ENCODE measurements at places on chromosomes 1 and 21. TPM values are rescaled to one million over a fixed set of nuclear protein-coding genes. Genes with fewer than 3 reads are reported as not detected.

NBPF20 gene
- total RNA-seq, result 1.7 TPM

DNA sequence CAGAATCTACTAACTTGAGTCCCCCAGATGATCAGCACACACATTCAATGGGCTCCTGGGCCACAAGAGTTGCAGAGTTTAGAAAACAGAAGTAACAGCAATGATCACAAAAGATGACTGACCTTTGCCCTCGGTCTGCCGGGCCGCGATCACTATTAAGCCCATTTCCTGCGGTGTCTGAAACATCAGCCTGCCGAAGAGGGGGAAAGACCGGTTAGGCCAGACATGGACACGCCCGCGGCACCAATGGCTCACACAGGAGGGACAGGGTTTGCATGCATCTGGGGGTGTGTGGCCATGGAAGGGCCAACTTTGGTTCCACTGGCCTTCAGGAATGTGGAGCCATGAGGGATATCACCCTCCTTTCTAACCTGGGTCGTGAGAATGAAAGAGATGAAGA, 68.2 kb downstream of the SIM2 start:
- H3K27ac ChIP-seq, result no peak overlapping the region
- H3K36me3 ChIP-seq, result no peaks in the 10 kb centered on the region
- DNase-seq, result no peak
- no peaks in the 10 kb centered on the region for H3K4me1 ChIP-seq

DNA sequence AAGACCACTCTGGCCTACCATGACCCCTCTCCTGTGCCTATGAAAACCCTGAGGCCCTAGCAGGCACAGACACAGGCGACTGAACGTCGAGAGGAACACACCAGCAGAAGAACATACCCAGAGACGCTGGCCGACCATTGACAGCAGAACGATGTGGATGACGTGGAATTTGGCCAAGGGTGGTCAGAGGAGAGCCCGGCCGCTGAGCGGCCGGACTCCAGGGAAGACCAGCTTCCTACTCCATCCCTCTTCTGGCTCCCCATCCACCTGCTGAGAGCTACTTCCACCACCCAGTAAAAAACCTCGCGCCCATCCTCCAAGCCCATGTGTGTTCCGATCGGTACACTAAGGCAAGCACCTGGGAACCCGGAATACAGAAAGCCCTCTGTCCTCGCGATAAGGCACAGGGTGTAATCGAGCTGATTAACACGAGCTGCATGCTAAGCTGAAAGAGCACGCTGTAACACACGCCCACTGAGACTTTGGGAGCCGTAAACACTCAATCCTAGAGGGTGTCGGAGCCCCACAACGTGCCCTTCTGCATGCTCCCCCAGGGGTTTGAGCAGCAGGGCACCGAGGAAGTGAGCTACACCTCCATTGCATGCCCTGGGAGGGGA, 150.3 kb downstream of the CENPF start:
- no peak overlapping the region for H3K4me3 ChIP-seq
- H3K27me3 ChIP-seq, result no peaks in the 10 kb centered on the region
- no peaks in the 10 kb centered on the region for H3K4me1 ChIP-seq
- no peaks in the 10 kb centered on the region for H3K36me3 ChIP-seq

- no peaks in the 10 kb centered on the region for H3K36me3 ChIP-seq
- H3K27ac ChIP-seq, result no peak overlapping the region
- H3K27me3 ChIP-seq, result no peaks in the 10 kb centered on the region
- no peak for DNase-seq
Measured at GRCh38 chr1:176696109-176696508, 233.1 kb downstream of the PAPPA2 start.

DNA sequence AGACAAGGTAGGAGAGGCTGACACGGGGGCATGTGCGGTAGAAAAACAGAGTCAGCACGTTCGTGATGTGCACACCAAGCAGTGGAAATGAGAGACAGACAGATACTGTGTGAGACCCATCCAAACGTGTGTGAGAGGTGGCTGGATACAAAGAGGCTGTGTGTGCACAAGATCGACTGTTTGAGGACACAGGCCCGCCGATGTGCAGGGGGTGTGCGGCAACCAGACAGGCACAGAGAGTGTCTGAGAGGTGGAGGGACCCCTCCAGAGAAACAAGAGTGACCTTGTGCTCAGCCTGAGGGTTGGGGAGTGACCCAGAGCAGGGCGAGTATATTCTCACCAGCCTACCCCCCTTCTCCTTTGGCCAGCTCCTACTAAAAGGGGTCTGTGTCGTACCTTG, 97.8 kb upstream of the IPO9 start:
- H3K4me1 ChIP-seq, result peaks cover 20% of the 10 kb centered on the region
- H3K36me3 ChIP-seq, result no peaks in the 10 kb centered on the region
- no peak for DNase-seq
- H3K27me3 ChIP-seq, result no peaks in the 10 kb centered on the region
- H3K27ac ChIP-seq, result no peak overlapping the region

HSPA6 gene
- 0.98 TPM for total RNA-seq

KANK4 gene
- 1.2 TPM for total RNA-seq

DNA sequence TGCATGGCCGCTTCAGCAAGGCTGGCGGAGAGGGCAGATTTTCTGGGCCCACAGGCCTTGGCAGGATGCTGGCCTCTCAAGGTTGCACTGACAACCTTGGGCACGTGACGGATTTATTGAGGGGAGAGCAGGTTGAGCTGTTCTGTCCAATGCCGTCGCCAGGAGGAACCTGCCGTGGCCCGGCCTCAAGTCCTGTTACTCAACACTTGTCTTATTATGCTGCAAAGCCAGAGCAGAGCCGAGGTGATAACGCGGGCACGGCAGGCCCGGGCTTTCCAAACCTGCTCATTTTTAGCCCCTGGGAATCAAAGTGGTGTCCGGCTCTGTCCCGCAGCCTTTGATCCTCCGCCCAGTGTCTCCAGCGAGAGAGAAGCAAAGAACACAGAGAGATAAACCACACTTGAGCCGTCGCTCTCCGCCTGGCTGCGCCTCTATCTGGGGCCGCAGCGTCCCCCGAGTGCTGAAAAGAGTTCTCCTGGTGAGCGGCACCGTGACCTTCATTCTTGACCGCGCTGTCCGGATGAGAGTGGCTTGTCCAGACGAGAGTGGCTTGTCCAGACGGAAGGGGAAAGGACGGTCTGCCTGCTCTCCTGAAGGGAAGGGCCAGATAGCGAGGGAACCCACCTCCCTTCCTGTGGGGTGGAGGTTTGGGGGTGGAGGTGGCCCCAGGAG, 162.3 kb upstream of the ARHGEF16 start:
- H3K27me3 ChIP-seq, result peaks cover 4% of the 10 kb centered on the region
- H3K4me1 ChIP-seq, result no peaks in the 10 kb centered on the region
- H3K4me3 ChIP-seq, result no peak overlapping the region
- no peak overlapping the region for H3K27ac ChIP-seq
- DNase-seq, result no peak

NUDC gene
- total RNA-seq, result 45.9 TPM

DNA sequence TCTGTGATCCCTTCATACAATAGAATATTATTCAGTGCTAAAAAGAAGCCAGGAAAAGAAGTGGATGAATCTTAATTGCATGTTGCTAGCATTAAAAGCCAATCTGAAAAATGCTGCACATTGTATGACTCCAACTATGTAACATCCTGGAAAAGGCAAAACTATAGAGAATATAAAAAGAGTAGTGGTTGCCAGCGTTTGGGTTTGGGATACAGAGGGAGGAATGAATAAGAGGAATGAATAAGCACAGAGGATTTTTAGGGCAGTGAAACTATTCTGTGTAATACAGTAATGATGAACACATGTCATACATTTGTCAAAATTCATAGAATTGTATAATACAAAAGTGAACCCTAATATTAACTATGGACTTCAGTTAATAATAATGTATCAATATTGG, 42.5 kb downstream of the GPR88 start:
- H3K36me3 ChIP-seq, result no peaks in the 10 kb centered on the region
- H3K27me3 ChIP-seq, result no peaks in the 10 kb centered on the region
- no peak overlapping the region for H3K4me3 ChIP-seq

ABCG1 gene
- total RNA-seq, result 18.7 TPM

OR6K3 gene
- not detected for total RNA-seq

DNA sequence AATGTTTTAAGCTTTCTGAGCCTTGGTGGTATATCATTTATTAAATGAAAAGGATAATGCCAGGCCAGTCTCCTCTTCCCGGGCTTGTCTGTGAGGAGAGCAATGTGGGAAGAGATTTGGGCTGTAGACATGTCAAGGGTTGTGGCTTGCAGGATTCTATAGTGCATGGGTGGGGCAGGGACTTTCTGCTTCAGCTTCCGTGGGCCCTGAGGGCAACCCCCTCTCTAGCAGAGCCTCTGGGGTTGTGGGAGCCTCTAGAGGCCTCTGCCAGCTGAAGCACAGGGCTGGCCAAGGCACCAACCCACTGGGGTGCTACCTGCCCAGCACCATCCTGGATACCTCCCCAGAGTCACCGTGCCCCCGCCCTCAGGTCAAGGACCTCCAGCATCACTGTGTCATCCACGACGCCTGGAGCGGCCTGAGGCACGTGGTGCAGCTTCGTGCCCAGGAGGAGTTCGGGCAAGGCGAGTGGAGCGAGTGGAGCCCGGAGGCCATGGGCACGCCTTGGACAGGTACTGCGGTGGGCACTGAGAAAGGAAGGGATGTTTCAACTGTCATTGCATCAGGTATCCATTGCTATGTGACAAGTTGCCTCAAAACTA, 30.6 kb downstream of the IL6R start:
- no peaks in the 10 kb centered on the region for H3K27me3 ChIP-seq
- no peak overlapping the region for H3K4me3 ChIP-seq
- peaks cover 56% of the 10 kb centered on the region for H3K4me1 ChIP-seq
- no peak for DNase-seq

GRCh38 chr1:205270271-205270670, 42.5 kb downstream of the TMCC2 start:
- H3K4me3 ChIP-seq, result no peak overlapping the region
- no peak overlapping the region for H3K27ac ChIP-seq
- no peaks in the 10 kb centered on the region for H3K27me3 ChIP-seq
- no peaks in the 10 kb centered on the region for H3K36me3 ChIP-seq

S1PR1 gene
- total RNA-seq, result 58.4 TPM

- no peaks in the 10 kb centered on the region for H3K27me3 ChIP-seq
- H3K27ac ChIP-seq, result no peak overlapping the region
- H3K36me3 ChIP-seq, result no peaks in the 10 kb centered on the region
- no peak for DNase-seq
Measured at GRCh38 chr21:25895565-25896205, 160.9 kb downstream of the GABPA start.

NFIA gene
- total RNA-seq, result 59.2 TPM

- no peak overlapping the region for H3K27ac ChIP-seq
- H3K4me1 ChIP-seq, result no peaks in the 10 kb centered on the region
- no peaks in the 10 kb centered on the region for H3K36me3 ChIP-seq
- no peaks in the 10 kb centered on the region for H3K27me3 ChIP-seq
Measured at GRCh38 chr1:101506541-101507164, 269.8 kb downstream of the S1PR1 start.

GRCh38 chr1:218346391-218347204, 1.5 kb downstream of the TGFB2 start:
- no peak for DNase-seq
- peaks cover 8% of the 10 kb centered on the region for H3K4me1 ChIP-seq

GRCh38 chr1:233375653-233376052, 48.1 kb downstream of the MAP3K21 start:
- H3K4me3 ChIP-seq, result no peak overlapping the region
- no peaks in the 10 kb centered on the region for H3K36me3 ChIP-seq
- H3K4me1 ChIP-seq, result no peaks in the 10 kb centered on the region
- no peak overlapping the region for H3K27ac ChIP-seq

CREB3L4 gene
- total RNA-seq, result 15.2 TPM

MTARC1 gene
- total RNA-seq, result 9.6 TPM

DNA sequence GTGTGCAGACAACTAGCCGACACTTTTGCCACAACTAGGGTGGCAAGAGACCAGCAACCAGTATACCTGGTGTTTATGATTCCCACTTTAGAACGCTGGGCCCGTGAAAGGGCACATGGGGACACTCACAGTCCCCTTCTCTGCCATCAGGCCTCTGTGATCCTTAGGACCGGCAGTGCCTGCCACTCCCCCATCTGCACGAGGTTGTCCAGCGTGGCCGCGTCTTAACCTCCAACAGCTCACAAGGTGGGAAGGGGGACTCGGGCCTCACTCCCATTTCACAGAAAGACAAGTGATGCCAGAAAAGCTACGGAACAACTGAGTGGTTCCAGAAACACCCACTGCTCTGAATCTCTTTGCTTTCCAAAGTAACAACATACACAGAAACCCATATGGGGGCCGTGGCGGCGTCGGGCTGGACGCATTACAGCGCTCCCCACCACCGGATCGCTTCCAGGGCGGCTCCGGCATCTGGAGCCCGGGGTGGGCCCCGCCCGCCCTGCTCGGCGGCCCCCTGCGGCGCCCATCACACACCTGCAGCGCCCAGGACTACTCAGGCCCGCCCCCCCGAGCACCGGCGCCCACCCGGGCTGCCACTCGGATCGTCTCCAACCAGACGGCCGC, 1.0 kb downstream of the ZNF496 start:
- no peaks in the 10 kb centered on the region for H3K27me3 ChIP-seq
- peaks cover 19% of the 10 kb centered on the region for H3K36me3 ChIP-seq
- peak overlapping the region; percentile 73 for H3K4me3 ChIP-seq
- peaks cover 55% of the 10 kb centered on the region for H3K4me1 ChIP-seq
- H3K27ac ChIP-seq, result peak overlapping the region; percentile 95

DNA sequence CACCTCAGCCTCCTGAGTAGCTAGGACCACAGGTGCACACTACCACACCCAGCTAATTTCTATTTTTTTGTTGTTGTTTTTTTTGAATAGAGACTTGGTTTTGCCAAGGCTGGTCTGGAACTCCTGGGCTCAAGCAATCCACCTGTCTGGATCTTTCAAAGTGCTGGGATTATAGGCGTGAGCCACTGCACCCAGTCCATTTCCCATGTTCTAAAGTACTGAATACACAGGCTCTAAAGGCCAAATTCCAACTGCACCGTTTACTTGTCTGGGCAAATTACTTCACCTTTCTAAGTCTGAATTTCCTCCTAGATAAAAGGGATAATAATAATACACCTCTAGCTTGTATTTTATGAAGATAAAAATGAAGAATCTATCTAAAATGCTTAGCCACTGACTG, 39.6 kb downstream of the FRRS1 start:
- no peaks in the 10 kb centered on the region for H3K27me3 ChIP-seq
- H3K27ac ChIP-seq, result no peak overlapping the region
- DNase-seq, result no peak
- no peaks in the 10 kb centered on the region for H3K36me3 ChIP-seq

VASH2 gene
- 4.2 TPM for total RNA-seq

IGSF8 gene
- total RNA-seq, result 21.6 TPM

DNA sequence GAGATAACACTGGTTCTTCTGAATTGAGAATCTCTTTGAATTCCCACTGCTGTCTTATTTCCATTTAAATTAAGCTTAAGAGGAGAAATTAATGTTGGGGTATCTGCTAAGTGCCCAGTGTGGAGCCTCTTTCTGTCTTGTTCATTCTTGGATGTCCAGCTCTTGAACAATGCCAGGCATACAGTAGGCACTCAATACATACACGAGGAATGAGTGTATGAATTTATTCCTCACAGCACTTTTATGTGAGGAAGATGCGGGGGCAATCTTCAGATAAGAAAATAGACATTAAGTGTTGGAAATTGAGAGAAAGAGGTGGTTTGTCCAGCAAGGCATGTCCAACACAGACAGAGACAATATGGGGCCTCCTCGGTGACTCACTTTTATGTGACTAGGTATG, 11.8 kb upstream of the ATF3 start:
- no peaks in the 10 kb centered on the region for H3K36me3 ChIP-seq
- no peaks in the 10 kb centered on the region for H3K4me1 ChIP-seq
- H3K27ac ChIP-seq, result no peak overlapping the region
- no peaks in the 10 kb centered on the region for H3K27me3 ChIP-seq

All from vagina (tissue), 2 donors.